ENCODE measurements at places on chromosomes 1 and 21.

DNA sequence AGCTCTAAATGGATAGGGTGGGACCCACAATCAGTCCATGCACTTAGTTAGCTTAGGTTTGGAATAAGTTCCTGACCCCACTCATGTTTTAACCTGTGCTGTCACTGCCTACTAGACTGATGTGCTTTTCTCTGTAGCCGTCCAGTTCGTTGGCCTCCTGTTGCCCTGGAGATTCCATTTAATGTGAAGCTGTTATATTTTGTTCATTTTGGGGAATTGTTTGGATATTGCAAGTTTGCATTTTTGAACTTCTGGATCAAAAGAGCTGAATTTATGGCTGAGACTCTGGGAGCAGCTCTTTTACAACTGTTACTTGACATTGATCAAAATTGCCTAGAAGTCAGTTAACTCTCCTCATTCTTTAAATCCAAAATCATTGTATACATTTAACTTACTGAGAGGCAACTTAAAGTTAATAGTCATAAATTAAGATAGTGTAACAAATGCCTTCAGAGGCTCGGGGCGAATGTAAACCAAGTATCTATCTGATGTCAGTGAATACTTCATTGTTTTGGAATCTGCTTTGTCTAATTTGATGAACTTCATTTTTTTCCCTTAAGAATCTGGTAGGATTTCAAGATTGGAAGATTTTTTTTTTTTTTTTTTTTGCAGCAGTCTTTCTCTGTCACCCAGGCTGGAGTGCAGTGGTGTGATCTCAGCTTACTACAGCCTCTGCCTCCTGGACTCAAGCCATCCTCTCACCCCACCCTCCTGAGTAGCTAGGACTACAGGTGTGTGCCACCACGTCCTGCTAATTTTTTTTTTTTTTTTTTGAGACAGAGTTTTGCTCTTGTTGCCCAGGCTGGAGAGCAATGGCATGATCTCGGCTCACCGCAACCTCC is 38.1 kb downstream of the MIGA1 start:
- no peak for DNase-seq

GRCh38 chr1:212475151-212475550 is 42.4 kb downstream of the NENF start:
- DNase-seq: no peak

DNA sequence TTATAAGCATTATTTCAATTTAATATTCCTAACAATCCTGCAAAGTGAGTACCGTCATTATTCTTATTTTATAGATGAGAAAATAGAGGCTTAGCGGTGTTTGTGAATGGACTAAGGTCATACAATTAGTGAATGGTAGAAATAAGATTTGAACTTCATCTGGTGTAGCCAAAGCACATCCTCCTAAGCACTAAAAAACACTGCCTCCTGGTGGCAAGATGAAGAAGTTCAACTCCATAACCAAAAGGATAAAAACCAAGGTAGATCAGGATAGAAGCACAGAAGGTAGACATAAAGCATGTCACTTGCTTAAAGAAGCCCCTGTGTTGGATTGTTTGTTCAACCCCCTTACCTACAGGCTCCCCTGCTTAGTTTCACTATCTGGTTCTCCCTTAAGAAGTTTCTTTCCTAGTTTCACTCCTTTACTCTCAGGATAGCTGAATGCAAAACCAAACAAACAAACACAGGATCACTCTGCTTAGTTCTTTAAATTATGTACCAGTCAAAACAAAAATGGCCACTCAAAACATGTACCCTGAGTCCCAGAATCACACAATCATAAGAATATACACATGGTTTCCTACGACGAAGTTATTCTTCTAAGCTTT is 12.7 kb upstream of the AIM2 start:
- DNase-seq: no peak

- no peak for DNase-seq
Observed at GRCh38 chr1:16094453-16095158, 21.2 kb upstream of the FAM131C start.

DNA sequence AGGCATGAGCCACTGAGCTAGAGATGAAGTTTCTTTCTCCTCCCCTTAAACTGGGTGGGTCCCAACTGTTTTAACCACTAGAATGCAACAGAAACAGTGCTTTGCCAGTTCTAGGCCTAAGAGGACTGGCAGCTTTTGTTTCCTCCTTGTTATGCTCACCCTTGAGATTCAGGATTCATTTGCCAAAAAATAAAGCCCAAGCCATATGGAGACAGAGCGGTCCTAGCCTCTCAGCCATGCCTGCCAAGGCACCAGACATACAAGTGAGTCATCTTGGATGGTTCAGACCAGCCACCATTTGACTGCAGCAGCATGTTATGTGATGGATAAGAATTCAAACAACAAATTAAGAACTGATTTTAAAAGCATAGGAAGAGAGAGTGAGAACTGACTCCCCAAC is 38.1 kb upstream of the STUM start:
- DNase-seq: no peak

- DNase-seq: no peak
Observed at GRCh38 chr1:113252166-113252565, 138.1 kb upstream of the MAGI3 start.

GRCh38 chr1:101216623-101217022 is 20.2 kb upstream of the S1PR1 start:
- no peak for DNase-seq

DNA sequence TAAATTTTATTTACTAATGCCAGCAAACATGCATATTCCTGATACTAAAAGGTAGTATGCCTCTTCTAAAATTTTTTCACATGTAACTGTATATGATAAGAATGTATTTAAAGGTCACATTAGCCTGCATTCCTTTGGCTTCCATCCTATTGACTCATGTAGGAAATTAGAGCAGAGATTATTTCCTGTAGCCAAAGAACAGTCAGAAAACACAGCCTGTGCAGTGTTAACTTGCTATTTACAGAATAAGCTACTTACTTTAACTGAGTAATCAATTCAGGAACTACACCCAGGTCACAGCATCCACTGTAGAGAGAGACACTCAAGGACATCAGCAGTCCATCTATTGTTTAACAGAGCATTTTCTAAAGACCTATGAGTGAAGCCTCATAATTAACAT is 154.5 kb upstream of the ADGRL4 start:
- no peak for DNase-seq

DNA sequence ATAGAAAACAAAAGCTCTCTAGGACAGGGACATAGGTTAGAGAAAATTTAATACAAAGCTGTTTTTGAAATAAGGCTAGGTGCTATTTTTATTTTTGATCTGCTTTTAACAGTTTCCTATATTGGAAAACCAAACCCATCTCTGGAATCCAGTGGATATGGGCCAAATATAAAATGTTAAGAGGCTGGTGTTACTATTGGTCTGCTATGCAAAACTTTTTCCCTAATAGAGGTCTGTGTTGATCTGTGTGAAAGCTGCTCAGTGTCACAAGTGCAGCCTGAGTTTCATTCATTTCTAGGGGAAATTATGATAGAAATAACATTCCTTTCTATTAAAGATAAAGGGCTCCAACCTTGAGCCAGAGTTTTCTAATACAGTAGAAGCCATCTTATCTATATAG is 116.4 kb downstream of the OLFML2B start:
- DNase-seq: no peak

DNA sequence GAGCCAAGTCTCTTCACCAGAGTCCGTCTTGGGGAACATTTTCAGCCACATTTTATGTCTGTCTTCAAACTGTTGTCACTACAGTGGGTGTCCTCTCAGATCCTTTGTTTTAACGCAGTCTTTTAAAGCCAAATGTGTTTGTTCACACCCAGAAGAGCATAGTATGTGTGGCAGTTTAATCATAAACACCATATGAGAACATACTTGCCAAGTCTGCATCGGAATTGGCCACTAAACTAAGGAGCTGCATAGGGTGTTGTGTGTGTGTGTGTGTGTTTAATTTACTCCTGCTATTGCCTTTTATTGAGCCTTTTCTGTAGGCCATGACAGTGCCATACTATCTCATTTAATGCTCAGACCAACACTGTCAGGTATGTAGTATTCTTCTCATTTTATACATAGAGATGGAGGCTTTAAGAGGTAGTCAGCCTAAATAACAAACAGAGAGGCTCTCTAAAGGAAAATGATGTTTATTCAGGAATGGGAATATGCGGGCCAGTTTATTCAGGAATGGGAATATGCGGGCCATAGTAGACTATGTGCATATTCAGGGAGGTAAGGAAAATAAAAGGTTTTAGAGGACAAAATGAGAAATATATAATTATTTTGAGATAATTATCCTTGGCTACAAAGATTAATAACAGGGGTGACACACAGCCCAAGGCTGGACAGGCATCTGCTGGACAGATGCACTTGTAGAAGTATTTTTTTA is 67.9 kb upstream of the L1TD1 start:
- DNase-seq: no peak
